ENCODE measurements at places on chromosomes 7 and 10. TPM values are rescaled to one million over a fixed set of nuclear protein-coding genes. Genes with fewer than 3 reads are reported as not detected.

GRCh38 chr7:24200407-24200966, 83.5 kb upstream of the NPY start:
- no peak for DNase-seq

GRCh38 chr7:137625197-137625596, 221.6 kb downstream of the DGKI start:
- no peak for DNase-seq

- no peak for DNase-seq
Measured at GRCh38 chr7:1176891-1177373, 16.9 kb upstream of the ZFAND2A start.

The GIMAP1 gene
- polyA plus RNA-seq: 8.0 TPM

The TFR2 gene
- 0.81 TPM for polyA plus RNA-seq

The LRRC4 gene
- 0.98 TPM for polyA plus RNA-seq

Measured in urinary bladder (tissue), 4 donors.